ENCODE measurements at places on chromosomes 2 and 18.
A peak's percentile ranks its signal among the peaks of the same experiment; 100 is the strongest.

GRCh38 chr18:48226401-48226800 is 182.8 kb downstream of the ZBTB7C start:
- DNase-seq: no peak

DNA sequence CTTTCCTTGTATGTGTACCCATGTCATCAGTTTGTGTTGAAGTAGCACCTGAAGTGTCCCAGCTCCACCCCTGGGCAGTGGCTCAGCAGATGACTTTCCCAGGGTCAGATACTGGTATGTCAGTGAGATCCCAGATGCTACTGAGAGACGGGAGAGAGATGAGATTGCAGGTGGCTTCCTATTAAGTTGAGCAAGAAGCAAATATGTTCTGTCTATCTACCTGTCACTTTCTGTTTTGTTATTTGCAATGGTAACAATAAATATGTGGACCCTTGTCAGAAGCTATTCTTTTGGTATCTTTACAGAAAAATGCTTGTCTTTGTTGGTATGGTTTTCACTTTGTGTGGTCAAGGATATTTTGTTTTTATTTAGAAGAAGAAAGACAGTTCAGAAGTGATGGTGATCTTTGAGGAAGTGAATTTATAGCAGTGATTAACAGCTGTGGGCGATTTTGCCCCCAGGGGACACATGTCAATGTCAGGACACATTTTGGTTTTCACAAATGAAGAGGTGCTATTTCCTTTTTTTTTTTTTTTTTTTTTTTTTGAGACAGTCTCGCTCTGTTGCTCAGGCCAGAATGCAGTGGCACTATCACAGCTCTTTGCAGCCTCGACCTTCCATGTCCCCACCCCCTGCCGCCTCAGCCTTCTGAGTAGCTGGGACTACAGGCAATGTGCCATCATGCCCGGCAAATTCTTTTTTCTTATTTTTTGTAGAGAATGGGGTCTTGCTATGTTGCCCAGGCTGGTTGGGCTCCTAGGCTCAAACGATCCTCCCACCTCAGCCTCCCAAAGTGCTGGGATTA is 21.4 kb downstream of the MGAT5 start:
- DNase-seq: no peak

- no peak for DNase-seq
These were observed 8.3 kb upstream of the DNAH7 start for GRCh38 chr2:196076778-196077568.

- DNase-seq: peak; percentile 48
These were observed 72.6 kb downstream of the ACTR2 start for GRCh38 chr2:65300134-65300760.

GRCh38 chr2:182890773-182891378 is 24.4 kb upstream of the FRZB start:
- no peak for DNase-seq

DNA sequence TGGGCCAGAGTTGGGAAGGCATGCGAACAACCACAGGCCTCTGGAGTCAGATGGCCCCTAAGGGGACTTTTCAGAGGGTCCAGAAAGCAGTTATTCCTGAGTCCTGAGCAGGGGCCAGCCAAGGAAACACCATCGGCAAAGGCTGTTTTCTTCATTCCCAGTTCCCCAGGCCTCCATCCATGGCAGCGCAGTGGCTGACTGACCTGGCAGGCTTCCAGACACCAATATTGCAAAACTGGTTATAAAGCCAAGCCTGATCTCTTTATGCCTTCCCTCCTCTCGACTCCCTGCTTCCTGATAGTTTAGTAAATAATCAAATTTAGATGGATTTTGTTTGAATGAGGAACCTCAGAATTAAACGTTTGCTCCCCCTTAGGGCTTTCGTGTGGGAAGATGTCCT is 133.4 kb upstream of the ITGA6 start:
- no peak for DNase-seq

- no peak for DNase-seq
These were observed 15.1 kb downstream of the USP40 start for GRCh38 chr2:233551491-233551890.

- no peak for DNase-seq
These were observed 9.9 kb downstream of the NFE2L2 start for GRCh38 chr2:177254433-177255226.

DNA sequence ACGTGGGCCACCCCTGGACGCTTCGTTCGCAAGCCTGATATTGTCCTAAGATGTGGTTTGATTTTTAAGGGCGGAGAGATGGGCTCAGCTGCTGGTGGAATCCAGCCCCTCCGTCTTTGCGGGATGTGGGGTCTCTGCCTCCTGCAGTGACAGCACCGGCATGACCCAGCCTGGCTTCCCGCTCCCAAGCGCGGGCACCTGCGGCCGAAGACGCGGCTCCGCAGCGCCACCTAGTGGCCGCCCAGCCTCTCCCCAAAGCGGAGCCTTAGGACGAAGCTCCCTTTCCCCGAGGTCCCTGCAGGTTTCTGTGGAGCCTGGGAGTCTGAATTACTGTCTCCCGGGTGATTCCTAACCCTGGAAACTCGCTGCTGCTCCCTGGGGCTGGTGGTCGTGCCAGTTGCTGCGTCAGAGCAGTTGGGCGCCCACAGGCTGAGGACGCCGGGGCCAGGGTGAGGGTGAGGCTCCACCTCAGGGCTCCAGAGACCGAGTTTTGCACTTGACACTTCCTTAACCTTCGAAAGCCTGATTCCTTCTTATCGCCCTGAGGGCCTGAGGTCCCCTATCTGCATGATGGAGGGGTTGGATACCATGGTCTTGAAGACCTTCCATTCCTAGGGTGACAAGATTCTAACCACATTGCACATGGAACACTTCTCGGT is 137.5 kb downstream of the TPO start:
- DNase-seq: no peak

GRCh38 chr2:239954166-239955086 is 70.7 kb downstream of the NDUFA10 start:
- no peak for DNase-seq

DNA sequence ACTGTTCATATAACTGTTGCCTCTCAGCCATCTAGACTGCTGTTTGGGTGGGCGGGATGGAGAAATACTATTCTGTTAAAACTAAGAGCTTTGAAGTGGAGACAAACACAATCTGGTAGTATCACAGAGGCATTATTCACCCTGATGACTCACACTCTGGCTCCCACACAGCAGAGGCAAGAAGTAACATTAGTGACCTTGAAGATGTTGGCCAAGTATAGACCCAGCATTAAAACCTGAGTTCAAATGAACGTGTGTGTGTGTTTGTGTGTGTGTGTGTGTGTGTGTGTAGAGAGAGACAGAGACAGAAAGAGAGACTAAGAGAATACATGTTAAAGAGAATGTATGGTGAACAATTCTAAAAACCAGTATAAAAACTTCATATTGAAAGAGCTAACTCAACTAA is 22.5 kb upstream of the ACVR1 start:
- peak; percentile 57 for DNase-seq

GRCh38 chr18:74116633-74117554 is 30.7 kb downstream of the FBXO15 start:
- peak; percentile 8 for DNase-seq

DNA sequence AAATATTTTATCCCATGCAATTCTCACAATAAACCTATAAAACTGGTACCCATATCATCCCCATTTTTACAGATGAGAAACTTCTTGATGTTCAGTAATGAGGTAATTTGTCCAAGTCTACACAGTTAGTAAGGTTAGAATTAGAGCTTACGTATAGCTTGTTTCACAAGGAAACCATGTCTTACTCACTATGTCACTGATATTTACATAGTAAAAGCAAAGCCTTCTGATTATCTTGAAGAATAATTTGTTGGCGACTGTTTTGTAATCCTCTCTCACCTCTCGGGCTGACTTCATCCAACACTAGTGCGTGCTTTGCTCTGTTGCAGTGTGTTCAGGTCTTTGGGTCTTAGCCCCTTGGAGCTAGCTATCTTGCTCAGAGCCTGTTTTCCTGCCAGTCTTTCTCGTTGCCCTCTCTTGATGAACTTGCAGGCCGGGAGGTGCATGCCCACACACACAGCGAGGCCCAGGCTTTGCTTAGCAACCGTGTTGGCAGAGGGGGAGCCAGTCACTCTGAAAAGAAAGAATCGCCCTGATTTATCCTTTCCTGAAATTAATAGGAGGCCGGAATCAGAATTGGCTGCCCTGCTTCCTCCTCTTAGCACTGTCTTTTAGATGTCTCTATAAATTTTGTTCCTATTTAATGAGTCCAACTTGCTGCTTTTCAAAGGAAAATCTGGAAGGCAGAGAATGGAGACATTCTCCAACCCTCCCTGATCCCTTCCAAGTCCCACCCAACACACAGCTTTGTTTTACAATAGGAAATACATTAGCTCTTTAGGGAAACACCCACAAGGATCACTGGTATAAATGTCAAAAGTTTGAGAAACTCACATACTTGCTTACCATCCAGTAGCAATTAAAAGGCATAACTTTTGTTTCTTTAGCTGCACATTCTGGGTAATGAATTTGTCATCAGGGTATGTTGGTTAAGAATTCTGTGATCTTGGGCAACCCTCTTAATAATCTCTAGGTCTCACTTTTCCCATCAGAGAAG is 97.6 kb upstream of the SEC11C start:
- peak; percentile 82 for DNase-seq

GRCh38 chr2:25201265-25201664 is 32.9 kb upstream of the POMC start:
- DNase-seq: no peak

DNA sequence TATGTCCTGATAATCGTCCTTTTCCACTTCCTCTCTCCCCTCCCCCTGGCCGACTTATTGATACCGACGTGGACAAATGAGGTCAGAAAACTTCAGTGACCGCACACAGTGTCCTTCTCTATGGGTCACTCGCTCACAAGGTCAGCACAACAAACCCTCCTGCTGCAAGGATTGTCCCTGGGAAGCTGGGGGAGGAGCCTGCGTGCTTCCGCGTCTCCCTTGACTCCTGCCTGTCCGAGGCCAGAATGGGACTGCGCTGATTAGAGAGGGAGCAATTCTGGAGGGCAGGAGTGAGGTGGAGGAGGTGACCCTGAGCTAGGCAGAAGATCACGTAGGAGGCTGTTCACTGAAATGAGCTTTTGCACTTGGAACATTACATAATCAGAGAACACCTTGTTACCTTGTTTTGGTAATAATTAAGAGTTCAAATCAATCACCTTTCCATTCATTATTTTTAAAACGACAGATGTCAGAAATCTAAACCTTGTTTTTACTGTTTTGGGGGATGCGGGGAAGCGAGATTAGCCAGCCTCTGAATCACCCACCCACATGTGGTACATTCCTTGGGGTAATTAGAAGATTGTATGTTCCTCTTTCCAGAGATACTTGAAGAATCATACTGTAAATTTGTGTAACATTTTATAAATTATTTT is 70.6 kb downstream of the CTAGE1 start:
- DNase-seq: no peak

DNA sequence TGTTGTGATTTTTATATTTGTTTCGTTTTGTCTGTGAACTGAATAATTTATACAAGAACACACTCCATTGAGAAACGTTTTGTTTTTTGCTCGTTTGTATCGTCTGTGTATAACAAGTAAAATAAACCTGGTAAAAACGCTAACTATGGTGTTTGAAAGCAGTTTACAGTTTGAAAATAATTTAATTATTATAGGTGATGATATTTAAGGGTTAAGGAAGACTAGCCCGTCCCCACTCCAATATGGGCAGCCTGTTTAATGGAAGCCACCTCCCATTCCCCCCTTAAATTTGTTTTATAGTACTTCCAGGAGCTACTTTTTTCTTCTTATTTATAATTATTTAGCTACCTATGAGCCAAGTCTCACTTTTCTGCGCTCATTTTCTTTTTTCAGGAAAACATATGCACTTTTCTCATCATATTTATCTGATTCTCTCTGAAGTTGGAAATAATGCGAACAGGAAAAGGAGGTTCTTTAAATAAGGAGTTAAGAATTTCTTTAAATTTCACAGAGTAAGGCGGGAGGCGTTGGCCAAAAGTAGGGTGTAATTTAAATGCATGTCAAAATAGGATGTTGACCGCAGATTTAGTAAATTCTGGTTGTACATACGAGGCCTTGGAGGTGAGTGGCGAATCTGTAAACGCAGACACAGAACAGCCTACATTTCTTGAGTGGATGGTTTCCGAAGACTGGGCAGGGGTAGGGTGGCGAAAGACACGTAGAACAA is 9.8 kb downstream of the TBR1 start:
- no peak for DNase-seq

- no peak for DNase-seq
These were observed 345.3 kb downstream of the DCC start for GRCh38 chr18:52685316-52685715.

DNA sequence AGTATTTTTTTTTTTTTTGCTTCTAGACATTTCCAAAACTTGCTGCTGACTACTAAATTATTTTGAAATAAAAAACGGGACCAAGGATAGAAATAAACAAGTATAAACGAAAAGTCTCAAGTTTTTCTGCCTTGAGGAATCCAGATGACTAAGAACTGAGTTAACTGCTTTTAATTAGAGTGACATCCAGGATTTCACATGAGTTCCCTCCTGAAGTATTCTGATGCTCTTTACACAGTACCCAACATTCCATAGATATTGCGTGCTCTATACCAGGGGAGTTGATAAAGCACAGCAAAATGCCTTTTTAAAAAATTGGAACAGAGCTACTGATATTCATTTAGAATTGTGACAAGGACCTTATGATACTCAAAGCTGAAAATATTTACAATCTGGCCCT is 618.0 kb downstream of the CCDC85A start:
- DNase-seq: peak; percentile 48

- no peak for DNase-seq
These were observed 192.0 kb downstream of the ALK start for GRCh38 chr2:29729401-29729800.

- no peak for DNase-seq
These were observed 471.6 kb downstream of the MBD2 start for GRCh38 chr18:53752781-53753367.

- no peak for DNase-seq
These were observed 136.7 kb downstream of the DDX1 start for GRCh38 chr2:15728245-15728938.

DNA sequence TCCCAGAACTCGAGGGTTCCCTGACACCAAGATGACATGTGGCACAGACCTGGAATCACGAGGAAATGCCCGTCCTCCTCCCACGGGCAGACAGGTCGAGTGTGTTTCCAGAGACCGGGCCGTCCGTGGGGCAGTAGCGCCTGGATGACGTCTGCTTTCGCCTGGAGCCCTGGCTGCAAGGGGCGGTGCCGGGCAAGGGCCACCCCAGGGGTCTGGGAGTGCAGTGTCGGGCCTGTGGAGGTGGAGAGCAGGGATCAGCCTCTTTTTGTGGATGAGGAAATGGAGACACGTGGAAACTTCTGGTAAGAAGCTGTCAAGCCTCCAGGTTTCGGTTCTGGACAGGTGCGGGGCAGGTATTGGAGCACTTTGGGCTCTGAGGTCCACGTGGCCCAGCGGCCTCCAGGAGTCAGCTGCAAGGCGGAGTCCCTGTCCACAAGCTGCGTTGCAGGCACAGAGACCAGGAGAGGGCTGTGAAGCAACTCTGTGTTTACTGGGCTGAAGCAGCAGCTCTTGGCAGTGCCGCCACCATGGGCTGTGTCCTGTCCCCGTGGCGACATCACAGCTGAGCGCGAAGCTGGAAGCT is 25.6 kb downstream of the NFATC1 start:
- DNase-seq: no peak

- no peak for DNase-seq
These were observed 105.1 kb downstream of the COL4A4 start for GRCh38 chr2:227058888-227059399.
